ENCODE measurements at places on chromosomes 3 and 15. TPM values are rescaled to one million over a fixed set of nuclear protein-coding genes. Genes with fewer than 3 reads are reported as not detected.

Gene MME
- 0.27 TPM for total RNA-seq

Gene CYP8B1
- total RNA-seq = not detected

Gene LYZL4
- total RNA-seq = not detected

Gene CLDN16
- not detected for total RNA-seq

Gene CPA3
- total RNA-seq = 11.4 TPM

- H3K4me1 ChIP-seq = no peaks in the 10 kb centered on the region
- H3K36me3 ChIP-seq = no peaks in the 10 kb centered on the region
- no peaks in the 10 kb centered on the region for H3K27me3 ChIP-seq
- H3K4me3 ChIP-seq = no peak overlapping the region
- H3K27ac ChIP-seq = no peak overlapping the region
Observed at GRCh38 chr3:23262766-23263165, 59.6 kb downstream of the UBE2E2 start.

GRCh38 chr3:43689166-43689565 lies 1.6 kb upstream of the ABHD5 start:
- H3K27ac ChIP-seq = no peak overlapping the region
- no peak overlapping the region for H3K4me3 ChIP-seq
- DNase-seq = no peak
- H3K4me1 ChIP-seq = no peaks in the 10 kb centered on the region

DNA sequence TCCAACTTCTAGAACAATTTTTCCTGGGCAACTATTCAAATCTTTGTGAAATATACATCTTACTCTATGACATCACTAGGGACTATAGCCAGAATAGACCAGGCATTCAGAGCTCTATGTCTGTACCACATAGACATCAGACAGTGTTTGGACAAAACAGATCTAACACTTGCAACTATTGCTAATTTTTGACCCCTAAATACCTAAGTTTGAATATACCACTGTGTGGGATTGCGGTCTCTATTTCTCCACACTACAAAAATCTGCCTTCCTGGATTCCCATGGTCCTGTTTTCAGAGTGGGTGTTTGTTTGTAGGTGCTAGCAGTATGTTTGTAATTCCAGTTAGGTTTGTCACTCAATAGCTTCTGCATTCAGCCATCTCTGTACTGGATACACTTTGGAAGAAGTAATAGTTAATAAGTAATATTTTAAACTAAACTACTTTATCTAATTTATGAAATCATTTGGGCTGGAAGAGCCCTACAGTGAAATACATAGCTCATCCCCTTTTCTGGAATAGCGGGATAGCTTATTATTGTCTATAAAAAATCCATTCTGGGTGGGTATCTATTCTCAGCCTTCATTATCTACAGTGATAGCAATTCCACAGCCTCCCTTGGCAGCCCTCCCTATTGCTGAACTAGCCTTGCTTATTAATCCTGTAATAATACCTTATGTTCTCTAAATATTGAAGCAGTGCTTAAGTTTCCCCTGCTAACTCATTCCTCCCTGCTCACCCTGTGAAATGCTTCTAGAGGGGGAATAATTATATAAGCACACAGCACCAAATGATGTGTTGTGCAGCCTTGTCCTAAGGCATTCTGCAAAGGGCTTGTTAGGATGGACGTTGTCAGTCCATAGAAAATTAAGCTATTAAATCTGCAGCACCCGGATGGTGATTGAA lies 49.4 kb downstream of the RBMS3 start:
- H3K4me3 ChIP-seq = no peak overlapping the region
- no peaks in the 10 kb centered on the region for H3K4me1 ChIP-seq
- H3K27ac ChIP-seq = no peak overlapping the region
- H3K27me3 ChIP-seq = no peaks in the 10 kb centered on the region
- H3K36me3 ChIP-seq = no peaks in the 10 kb centered on the region

DNA sequence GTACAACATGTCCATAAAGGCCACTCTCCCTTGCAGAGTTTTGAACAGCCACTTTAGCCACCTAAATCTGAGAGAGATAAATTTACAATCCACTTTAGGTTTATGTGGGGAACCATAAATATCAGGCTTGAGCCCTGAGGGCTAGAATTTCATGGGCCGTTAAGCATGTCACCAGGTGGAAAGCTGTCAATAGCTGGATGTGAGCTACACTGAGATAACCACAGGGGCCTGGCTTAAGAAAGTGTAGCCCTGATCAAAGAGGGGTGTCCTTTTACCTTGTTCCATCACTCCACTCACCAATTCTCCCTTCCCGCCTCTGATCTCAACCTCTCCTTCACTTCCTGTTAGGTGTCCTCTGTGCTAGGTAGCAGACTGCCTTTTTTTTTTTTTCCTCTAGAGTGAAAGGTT lies 172.8 kb upstream of the ICE2 start:
- peaks cover 51% of the 10 kb centered on the region for H3K4me1 ChIP-seq
- no peak overlapping the region for H3K4me3 ChIP-seq
- H3K36me3 ChIP-seq = no peaks in the 10 kb centered on the region
- DNase-seq = no peak
- no peak overlapping the region for H3K27ac ChIP-seq

GRCh38 chr3:46062679-46063078 lies 35.4 kb upstream of the XCR1 start:
- H3K36me3 ChIP-seq = no peaks in the 10 kb centered on the region
- no peaks in the 10 kb centered on the region for H3K27me3 ChIP-seq
- no peaks in the 10 kb centered on the region for H3K4me1 ChIP-seq
- no peak overlapping the region for H3K27ac ChIP-seq
- no peak for DNase-seq

GRCh38 chr15:31275331-31276262 lies 51.0 kb upstream of the KLF13 start:
- H3K4me1 ChIP-seq = peaks cover 11% of the 10 kb centered on the region
- DNase-seq = no peak
- H3K27ac ChIP-seq = no peak overlapping the region
- H3K27me3 ChIP-seq = no peaks in the 10 kb centered on the region
- no peaks in the 10 kb centered on the region for H3K36me3 ChIP-seq
- H3K4me3 ChIP-seq = no peak overlapping the region

DNA sequence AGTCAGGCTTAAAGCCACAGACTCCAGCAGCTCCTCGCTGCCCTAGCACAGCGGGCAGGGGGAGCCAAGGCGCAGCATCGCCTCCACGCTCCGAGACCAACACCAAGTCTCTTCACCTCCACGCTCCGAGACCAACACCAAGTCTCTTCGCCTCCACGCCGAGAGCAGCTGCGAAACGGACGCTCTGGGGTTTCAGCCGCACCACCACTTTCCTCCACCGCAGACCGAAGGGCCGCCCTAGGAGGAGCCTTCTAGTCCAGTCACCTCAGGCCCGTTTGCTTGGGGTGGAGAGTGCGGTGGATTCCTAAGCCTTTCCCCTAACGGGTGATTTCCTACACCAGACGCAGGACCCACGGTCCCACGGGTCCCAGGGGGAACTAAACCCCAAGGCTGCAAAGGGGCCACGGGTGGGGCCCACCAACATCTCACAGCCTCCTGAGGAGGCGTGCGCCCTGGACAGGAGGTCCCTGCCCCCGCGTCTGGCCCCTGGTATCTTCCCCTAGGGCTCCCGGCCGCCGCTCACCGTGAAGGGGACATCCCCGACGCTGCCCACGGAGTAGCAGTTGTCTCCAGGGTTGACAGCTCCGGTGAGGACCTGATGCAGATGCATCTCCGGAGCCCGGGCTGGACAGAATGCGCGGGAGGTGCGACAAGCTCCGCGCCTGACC lies 501 bp downstream of the DMXL2 start:
- no peaks in the 10 kb centered on the region for H3K36me3 ChIP-seq
- H3K4me3 ChIP-seq = peak overlapping the region; percentile 84
- peak overlapping the region; percentile 90 for H3K27ac ChIP-seq

- no peak overlapping the region for H3K4me3 ChIP-seq
- H3K27me3 ChIP-seq = no peaks in the 10 kb centered on the region
- H3K27ac ChIP-seq = no peak overlapping the region
- no peaks in the 10 kb centered on the region for H3K36me3 ChIP-seq
Observed at GRCh38 chr3:148451969-148452368, 245.7 kb upstream of the AGTR1 start.

DNA sequence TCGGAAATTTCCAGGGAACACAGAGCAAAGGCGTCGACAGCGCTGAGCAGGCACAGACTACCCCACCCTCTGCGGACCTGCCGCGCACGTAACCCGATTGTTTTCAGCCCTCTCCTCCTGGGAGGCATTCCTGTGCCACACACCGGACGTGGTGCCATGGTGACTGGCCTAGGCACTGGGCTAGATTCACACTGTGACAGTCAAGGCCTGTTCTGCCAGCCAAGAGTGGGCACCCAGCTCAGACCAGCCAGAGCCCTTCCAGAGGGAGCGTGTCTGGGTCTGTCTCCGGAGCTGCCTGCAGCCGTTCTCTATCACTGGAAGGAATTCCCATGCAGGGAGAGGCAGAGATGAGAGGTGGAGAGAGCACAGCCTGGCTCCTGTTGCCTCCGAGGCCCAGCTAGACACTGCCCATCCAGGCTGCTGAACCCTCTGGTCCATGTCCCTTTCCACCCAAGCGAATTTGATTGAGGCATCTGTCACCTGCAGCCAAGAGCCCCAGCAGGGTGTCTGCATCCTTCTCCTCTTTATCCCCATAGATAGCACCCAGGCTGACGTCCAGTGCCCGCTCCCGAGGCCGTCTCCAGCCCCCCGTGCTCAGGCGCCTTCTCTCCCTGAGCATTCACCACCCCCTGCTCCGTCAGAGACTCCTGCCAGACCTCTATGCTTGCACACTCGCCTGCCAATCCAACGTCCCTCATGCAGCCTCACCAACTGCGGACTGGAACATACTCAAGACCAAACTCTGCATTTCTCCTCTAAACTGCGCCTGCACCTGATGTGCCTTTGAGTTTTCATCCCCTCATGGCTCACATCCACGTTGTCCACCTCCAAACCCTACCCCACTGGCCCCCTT lies 267.5 kb downstream of the OCA2 start:
- no peaks in the 10 kb centered on the region for H3K4me1 ChIP-seq
- no peaks in the 10 kb centered on the region for H3K27me3 ChIP-seq
- DNase-seq = no peak
- H3K36me3 ChIP-seq = no peaks in the 10 kb centered on the region

DNA sequence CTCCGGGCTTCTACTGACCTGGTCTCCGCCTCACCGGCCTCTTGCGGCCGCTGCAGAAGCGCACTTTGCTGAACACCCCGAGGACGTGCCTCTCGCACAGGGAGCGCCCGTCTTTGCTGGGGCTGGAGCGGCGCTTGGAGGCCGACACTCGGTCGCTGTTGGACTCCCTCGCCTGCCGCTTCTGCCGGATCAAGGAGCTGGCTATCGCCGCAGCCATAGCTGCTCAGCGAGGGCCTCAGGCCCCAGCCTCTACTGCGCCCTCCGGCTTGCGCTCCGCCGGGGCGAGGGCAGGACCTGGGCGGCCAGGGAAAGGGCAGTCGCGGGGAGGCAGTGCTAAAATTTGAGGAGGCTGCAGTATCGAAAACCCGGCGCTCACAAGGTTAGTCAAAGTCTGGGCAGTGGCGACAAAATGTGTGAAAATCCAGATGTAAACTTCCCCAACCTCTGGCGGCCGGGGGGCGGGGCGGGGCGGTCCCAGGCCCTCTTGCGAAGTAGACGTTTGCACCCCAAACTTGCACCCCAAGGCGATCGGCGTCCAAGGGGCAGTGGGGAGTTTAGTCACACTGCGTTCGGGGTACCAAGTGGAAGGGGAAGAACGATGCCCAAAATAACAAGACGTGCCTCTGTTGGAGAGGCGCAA lies 319.2 kb downstream of the FGF12 start:
- no peak overlapping the region for H3K27ac ChIP-seq
- H3K4me3 ChIP-seq = peak overlapping the region; percentile 42
- H3K36me3 ChIP-seq = no peaks in the 10 kb centered on the region
- H3K4me1 ChIP-seq = peaks cover 28% of the 10 kb centered on the region
- DNase-seq = no peak
- no peaks in the 10 kb centered on the region for H3K27me3 ChIP-seq

DNA sequence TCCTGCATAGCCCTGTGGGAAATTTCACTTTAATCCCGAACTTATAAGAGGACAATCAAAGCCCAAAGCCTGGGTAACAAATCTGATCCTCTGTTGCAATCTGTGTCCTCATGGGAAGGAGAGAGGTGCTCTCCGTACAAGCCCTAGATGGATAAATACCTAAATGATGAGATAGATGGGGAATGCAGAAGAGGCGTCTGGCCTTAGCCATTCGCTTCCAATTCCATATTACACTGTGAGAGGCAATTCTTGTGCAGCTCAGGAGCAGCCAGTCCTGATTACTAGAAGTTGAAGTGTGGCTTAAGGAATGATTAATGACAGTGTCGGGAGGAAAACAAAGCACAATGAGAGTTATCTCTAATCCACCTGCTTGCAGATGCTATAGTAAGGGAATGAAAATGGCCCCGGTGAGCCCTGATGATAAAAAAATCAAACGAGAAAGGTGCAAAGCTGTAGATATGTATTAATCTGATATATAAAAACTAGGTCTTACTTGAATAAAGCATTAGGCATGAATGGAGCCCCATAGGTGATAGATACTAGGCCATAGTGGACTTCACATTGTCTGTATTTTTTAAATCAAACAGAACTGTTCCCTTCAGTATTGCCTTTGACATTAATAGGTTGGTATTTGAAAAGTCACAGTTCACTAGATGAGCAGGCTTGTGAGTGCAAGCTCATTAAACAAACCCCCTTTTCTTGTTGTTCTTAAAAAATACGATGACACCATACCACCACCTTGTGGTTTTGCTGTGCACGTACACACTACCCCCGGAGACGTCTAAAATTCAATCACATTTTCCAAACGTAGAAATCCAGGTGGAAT lies 54.2 kb upstream of the TMCO5A start:
- H3K27me3 ChIP-seq = no peaks in the 10 kb centered on the region
- DNase-seq = no peak
- no peaks in the 10 kb centered on the region for H3K4me1 ChIP-seq

DNA sequence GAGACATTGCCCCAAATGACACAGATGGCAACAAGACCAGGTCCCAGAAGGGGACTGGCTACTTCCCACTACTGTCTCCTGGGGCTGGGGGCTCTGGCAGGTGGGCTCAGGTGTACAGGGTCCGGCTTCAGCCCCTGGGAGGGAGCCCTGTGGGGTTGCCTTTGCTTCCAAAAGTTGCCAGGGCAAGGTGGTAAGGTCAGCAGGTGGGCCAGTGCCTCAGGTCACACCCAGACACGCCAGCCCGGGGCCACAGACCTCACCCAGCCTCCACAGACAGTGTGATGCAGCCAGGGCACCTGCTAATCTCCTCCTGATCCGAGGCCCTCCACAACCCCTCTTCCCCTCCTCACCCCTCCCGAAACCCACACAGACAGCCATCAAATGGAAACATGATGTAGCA lies 7.5 kb downstream of the OXTR start:
- no peaks in the 10 kb centered on the region for H3K36me3 ChIP-seq
- no peak overlapping the region for H3K4me3 ChIP-seq
- H3K4me1 ChIP-seq = no peaks in the 10 kb centered on the region
- H3K27me3 ChIP-seq = no peaks in the 10 kb centered on the region
- no peak overlapping the region for H3K27ac ChIP-seq

- H3K27ac ChIP-seq = peak overlapping the region; percentile 50
- peaks cover under 1% of the 10 kb centered on the region for H3K4me1 ChIP-seq
- DNase-seq = no peak
Observed at GRCh38 chr15:34233614-34234013, 8.8 kb downstream of the EMC4 start.

Measured in esophagus squamous epithelium (tissue), 5 donors.